Vagina (tissue), 2 donors: ENCODE measurements at places on chromosomes 4 and X. TPM values are rescaled to one million over a fixed set of nuclear protein-coding genes. Genes with fewer than 3 reads are reported as not detected.

The F8A3 gene
- total RNA-seq, result 5.2 TPM

DNA sequence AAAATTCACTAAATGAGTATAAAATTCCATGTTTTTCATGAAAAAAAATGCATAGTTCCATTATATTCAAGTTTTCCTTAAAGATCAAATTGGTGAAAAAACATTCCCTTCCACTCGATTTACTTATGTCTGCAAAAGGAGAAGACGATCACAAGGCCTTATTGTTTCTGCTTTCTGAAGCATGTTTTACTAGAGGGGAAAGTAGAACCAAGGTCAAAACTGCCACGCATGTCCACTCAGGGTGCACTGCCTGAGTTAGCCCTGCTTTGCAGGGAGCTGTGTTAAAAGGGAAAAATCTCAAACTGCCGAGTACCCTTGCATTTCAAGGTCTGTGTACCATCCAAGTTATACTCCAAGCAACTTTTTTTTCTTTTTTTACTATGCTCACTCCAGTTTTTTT, 57.2 kb downstream of the TRAPPC11 start:
- no peak for DNase-seq

DNA sequence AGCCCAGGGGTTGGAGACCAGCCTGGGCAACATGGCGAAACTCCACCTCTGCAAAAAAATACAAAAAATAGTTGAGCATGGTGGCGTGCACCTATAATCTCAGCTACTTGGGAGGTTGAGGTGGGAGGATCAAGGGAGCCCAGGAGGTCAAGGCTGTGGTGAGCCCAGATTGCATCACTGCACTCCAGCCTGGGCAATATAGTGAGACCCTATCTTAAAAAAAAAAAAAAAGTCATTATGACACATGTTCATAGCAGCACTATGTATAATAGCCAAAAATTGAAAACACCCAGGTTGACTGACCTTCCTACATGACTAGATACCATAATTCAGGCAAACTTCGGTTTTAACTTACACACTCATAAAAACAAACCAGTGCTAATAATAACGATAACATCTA, 90.8 kb upstream of the RBPJ start:
- no peak for DNase-seq

DNA sequence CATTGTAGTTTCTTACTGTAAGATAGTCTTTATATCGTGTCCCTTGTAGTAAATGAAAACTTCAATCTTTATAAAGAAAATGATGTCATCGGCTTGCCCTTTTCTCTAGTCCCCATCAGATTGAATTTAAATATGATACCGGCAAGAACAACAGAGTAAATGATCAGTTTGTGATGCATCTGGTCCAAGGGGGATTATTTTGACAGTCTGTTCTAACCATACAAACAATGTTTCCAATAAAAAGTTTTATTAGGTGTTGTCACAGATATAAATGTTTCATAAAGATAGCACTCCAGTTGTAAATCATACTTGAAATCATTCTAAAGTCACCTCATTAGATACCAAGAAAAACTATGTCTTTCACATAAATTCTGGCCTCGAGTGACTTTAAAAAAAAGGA, 72.3 kb downstream of the SLC9A6 start:
- DNase-seq, result no peak

DNA sequence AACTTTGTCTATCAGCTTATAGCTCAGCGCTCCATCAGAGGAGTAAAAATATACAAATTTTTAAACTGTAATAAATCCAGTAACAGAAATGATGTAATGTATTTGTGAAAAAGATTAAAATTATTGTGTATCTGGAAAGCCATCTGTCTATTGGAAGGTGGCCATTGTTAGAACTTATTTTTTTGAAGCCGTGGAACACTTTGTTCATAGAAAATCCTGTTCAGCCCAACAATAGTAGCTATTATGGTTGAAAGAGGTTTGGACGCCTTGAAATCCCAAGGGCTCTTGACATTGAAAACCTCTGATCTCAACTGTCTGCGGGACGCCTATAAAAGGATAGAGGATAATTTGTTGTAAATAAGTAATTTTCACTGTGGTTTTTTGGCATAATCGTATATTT, 98.3 kb downstream of the RAPGEF2 start:
- no peak for DNase-seq
